Anterior cingulate cortex (tissue), 58 donors: ENCODE measurements at places on chromosomes 5 and 9.

DNA sequence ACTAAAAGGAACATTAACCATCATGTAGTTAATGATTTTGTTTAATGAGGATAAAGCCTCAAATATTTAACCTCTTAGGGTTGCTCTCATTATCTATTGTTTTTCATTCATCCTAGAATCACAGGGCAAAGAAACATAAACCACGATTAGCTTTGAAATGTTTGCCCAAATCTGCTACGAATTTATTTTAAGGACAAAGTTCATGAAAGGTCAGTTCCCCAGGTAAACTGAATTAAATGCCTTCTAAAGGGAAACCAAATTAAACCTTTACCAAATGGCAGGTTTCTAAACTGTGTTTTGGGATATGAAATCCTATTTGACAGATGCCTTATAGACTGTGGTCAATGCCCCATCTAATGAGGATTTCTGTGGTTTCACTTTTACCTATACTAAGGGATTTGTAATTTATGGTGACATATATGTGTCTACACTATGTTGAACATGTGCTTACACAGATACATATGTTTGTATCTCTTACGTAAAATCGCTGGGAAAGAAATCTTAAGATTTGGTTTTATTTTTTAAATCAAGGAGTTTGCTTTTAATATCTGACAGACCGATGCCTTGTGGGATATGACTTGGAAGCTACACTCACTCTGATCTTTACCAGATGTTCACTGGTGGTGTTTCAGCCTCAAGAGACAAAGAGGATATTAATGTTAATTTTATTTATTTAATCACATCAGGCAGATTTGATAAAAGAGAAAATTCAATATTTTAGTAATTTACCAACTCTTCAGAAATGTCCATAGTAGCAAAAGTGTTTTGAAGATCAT, 188.4 kb downstream of the GLIS3 start:
- DNase-seq = no peak

DNA sequence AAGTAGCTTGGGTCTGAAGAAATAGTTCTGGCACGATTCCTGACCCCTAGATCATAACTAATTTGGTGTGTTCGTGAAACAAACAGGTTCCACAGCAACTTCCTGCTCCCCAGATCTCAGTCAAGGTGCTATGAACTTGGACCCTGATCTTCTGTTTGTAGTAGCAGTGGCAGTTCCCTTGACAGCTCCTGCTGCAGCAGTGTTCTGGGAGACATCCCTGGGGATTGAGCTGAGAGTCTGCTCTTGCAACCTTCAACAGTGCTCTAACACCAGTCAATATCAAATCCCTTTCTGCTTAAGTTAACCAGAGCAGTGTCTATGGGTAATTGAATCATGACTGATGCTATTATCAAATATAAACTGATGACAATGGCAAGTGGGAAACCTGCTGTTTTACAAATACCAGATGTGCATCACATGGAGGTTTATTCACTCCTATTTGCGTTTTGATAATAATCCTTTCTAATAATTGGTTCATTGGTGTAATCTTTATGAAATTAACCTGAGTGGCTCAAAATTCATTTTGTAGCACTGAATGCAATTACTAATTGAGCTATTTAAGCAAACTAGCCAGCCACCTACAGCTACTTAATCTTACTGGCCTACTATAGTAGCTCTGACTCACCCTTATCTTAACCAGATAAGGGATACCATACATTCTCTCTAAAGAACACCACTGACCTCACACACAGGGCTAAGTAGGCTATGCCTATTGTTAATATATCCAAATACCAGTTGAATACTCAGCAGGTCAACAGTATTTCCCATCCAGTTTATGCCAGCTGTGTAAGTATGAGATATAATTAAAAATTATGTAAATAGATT, 21.9 kb downstream of the KDM4C start:
- no peak for DNase-seq

DNA sequence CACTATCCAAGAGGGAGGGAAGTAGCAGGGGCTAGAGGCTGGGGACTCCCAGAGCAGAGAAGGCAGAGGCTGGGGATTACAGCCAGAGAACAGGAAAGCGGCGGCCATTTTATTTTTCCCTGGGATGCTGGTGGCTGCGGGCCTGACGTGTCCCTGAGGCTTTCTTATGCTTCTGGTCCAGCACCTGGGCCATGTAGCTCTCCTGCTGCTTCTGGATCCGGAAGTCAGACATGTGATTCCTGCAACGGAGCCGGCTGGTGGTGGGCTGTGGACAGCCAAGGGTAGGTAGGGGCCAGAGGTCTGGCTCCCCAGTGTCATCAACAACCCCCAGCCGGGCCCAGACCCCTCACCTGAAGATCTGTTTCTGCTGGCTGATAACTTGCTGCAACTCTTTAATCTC, 1.8 kb upstream of the PROB1 start:
- no peak for DNase-seq

GRCh38 chr9:35732800-35733541, 505 bp downstream of the CREB3 start:
- DNase-seq = no peak

DNA sequence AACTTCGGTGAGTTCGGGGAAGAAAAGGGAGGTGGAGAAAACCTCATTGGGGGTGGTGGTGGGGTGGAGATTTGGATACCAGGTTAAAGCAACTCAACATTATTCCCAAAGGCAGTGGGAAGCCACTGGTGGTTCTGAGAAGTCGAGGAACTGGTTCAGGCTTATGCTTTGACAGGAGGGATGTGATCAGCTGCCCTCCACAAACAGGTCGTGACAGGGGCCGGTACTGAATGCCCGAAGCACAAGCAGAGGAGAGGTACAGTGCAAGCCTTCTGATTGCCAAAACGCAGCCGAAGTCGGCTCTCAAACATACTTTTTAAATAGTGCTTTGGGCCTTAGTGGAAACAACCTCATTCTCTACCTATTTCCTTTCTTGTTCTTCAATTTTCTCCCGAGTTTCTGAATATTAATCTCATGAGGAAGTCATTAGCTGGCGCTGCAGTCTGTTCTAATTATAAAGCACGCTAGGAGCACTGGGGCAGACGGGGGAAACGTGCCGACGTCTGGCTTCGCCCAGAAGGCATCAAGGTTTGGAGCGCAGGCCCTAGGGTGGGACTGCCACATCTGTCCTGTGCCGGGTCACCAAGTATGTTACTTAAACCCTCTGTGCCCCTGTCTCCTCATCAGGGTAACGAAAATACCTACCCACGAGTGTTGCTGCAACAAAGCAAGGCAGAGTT, 27.3 kb downstream of the SHB start:
- no peak for DNase-seq

GRCh38 chr9:91896513-91897121, 53.4 kb downstream of the ROR2 start:
- no peak for DNase-seq

- DNase-seq = no peak
Measured at GRCh38 chr9:124274226-124274625, 16.5 kb downstream of the NEK6 start.

DNA sequence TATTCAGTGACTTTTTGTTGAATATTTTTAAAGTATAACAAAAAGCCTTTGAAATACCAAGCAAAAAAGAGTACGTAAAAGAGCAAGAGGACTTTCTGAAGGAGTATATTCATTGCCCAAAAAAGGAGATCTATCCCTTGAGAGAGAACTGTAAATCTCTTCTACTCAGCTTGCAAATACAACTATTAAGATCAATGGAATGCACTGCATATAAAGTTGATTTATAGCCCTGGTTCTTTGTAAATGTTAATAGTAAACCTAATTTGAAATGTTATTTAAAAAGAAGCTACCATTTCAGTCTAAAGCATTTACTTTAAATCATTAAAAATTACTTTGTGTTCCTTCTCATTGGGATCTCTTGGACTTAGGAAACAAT, 168.1 kb downstream of the PDE4D start:
- no peak for DNase-seq
